ENCODE measurements at places on chromosomes 1 and 21. TPM values are rescaled to one million over a fixed set of nuclear protein-coding genes. Genes with fewer than 3 reads are reported as not detected.

The AMY1B gene
- total RNA-seq: not detected

The KRTAP22-2 gene
- not detected for total RNA-seq

The SHISA4 gene
- 8.3 TPM for total RNA-seq

The KMO gene
- 1.3 TPM for total RNA-seq

The BCL2L15 gene
- 28.0 TPM for total RNA-seq

The GJA9 gene
- not detected for total RNA-seq

The OR10J1 gene
- total RNA-seq: not detected

The C1orf185 gene
- not detected for total RNA-seq

GRCh38 chr21:26614251-26614650 lies 41.2 kb upstream of the CYYR1 start:
- H3K4me3 ChIP-seq: no peak overlapping the region
- no peak overlapping the region for H3K27ac ChIP-seq
- H3K27me3 ChIP-seq: no peaks in the 10 kb centered on the region
- DNase-seq: no peak

- peak overlapping the region; percentile 83 for H3K4me3 ChIP-seq
- H3K4me1 ChIP-seq: peaks cover 36% of the 10 kb centered on the region
- no peak overlapping the region for H3K27ac ChIP-seq
- DNase-seq: peak; percentile 45
Measured at GRCh38 chr1:3858231-3858981, 1.1 kb downstream of the DFFB start.

DNA sequence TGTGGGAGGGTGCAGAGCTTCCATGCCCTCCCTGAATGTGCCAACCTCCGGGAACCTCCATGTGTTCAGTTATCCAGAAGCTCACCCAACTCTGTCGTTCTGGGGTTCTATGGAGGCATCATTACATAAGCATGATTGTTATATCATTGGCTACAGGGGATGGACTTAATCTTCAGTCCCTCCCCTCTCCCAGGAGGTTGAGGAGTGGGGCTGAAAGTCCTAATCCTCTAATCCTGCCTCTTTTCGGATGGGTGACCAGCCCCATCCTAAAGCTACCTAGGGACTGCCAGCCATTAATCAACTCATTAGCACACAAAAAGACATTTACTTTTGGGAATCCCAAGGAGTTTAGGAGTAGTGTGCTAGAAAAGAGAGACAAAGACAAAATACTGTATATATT lies 32.0 kb upstream of the PSEN2 start:
- no peaks in the 10 kb centered on the region for H3K4me1 ChIP-seq
- DNase-seq: no peak
- H3K27ac ChIP-seq: no peak overlapping the region
- H3K27me3 ChIP-seq: no peaks in the 10 kb centered on the region
- no peaks in the 10 kb centered on the region for H3K36me3 ChIP-seq

DNA sequence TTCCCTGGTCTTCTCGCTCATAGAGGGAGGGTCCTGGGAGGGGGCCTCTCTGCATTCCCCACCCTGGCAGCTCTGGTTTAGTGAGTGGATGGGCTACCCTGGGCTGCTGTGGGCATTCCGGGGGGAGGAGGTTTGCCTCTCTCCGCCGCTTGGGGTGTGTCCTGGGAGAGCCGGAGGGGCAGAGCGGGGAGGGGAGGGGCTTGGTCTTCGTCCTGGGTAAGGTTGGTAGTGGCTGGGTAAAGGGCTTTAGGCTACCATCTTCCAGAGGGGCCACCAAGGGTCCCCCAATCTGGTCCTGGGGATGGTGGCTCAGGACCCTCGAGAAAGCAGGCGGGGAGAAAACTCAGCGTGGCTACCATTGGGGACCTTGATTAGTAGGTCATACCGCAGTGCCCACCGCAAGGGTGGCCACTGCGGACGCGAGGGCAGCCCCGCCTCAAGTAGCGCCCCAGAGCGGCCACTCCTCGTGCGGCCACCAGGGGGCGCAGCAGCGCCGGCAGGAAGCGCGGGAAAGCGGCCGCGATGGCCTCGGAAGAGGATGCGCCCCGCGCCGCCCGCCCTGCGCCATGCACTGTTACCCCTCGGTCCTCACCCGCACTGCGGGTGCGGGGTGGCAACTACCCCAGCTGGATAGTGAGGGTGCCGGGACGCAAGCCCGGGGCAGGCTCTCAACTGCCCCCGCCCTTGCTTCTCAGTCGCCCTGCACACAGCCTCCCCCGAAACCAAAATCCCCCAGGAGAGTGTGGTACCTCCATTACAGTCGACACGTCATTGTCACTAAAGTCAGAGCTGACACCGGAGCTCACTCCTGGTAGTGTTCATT lies 44.1 kb upstream of the SLC25A33 start:
- H3K27me3 ChIP-seq: no peaks in the 10 kb centered on the region
- no peak overlapping the region for H3K4me3 ChIP-seq
- H3K4me1 ChIP-seq: peaks cover 16% of the 10 kb centered on the region
- no peak overlapping the region for H3K27ac ChIP-seq
- peak; percentile 37 for DNase-seq
- no peaks in the 10 kb centered on the region for H3K36me3 ChIP-seq

DNA sequence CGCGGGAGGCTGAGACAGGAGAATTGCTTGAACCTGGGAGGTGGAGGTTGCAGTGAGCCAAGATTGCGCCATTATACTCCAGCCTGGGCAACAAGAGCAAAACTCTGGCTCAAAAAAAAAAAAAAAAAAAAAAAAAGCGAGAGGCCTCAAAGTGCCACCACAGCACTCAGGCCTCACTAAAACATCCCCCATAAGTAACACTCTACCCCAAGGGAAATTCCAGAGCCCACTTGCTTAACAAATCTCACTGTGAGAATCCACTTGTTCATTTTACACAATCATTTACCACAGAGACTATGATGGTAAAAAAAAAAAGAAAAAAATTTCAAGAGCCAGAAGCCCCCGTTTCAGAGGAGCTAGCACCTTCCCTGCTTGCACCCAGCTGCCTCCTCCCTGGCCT lies 26.3 kb upstream of the EXOSC10 start:
- peaks cover 50% of the 10 kb centered on the region for H3K36me3 ChIP-seq
- no peaks in the 10 kb centered on the region for H3K4me1 ChIP-seq
- no peak overlapping the region for H3K27ac ChIP-seq
- no peak for DNase-seq

DNA sequence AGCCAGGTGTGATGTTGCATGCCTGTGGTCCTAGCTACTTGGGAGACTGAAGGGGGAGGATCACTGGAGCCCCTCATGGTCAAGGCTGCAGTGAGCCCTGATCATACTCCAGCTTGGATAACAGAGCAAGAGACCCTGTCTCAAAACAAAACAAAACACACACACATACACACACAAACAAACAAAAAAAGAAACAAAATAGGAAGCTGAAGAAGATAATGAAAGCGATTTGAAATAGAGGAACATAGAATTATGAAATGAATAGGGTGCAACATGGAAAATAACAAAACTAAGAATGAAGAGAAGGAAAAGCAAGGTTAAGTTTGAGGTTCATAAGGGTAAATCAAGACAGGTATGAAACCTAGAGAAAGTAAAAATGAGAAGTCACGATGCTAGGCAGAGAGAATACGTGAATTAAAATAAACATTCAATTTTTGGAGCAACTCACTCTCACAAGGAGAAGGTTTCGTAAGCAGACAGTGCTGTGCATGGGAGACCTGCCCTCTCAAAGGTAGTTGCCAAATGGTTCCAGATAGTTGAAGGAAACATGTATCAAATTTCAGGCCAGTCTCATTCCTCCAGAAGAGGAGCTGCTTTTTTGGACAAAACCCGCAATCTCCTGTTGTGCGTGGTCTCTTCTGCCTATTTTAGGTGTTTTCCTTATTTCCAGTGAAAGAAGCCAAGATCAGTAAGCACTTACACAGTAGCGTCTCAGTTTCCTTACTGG lies 3.3 kb downstream of the CD46 start:
- DNase-seq: peak; percentile 29
- no peak overlapping the region for H3K27ac ChIP-seq
- no peaks in the 10 kb centered on the region for H3K36me3 ChIP-seq
- H3K27me3 ChIP-seq: no peaks in the 10 kb centered on the region

GRCh38 chr1:112735752-112736151 lies 20.6 kb upstream of the PPM1J start:
- H3K4me1 ChIP-seq: no peaks in the 10 kb centered on the region
- DNase-seq: no peak
- H3K27ac ChIP-seq: no peak overlapping the region
- H3K27me3 ChIP-seq: no peaks in the 10 kb centered on the region
- H3K36me3 ChIP-seq: no peaks in the 10 kb centered on the region
- H3K4me3 ChIP-seq: no peak overlapping the region

GRCh38 chr1:25922971-25923552 lies 16.8 kb upstream of the STMN1 start:
- H3K27ac ChIP-seq: peak overlapping the region; percentile 56
- peak; percentile 20 for DNase-seq
- H3K4me3 ChIP-seq: peak overlapping the region; percentile 24
- H3K36me3 ChIP-seq: no peaks in the 10 kb centered on the region

- H3K4me1 ChIP-seq: peaks cover 10% of the 10 kb centered on the region
- no peaks in the 10 kb centered on the region for H3K36me3 ChIP-seq
- H3K27ac ChIP-seq: no peak overlapping the region
- peak; percentile 73 for DNase-seq
Measured at GRCh38 chr1:41416552-41417334, 55.5 kb downstream of the FOXO6 start.

DNA sequence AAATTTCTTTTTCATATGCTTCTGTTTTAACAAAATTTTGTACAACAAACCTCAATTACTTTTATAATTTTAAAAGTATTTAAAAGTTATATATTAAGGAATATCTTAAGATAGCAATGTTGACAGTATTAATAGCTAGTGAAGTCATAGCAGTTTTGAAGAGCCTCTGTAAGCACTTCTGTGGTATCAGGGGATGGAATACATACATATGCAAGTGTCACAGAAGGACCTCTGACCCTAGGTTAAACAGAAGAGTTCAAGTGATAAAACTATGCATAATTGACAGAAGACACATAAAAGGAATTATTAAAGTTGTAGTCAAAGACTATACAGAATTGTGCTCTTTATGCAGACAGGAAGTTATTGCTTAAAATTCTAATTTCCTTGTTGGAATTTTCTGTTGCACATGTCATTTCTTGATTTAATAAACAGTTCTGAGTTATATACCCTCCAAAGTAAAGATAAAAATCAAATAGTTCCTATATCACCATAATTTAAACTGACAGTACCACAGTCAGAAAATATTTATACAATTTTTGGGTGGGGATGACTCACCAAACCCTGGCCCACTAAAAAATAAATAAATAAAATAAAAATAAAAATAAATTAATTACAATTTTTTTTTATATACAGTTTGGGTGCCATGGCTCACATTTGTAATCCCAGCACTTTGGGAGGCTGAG lies 27.1 kb downstream of the IPP start:
- no peak overlapping the region for H3K4me3 ChIP-seq
- H3K27ac ChIP-seq: no peak overlapping the region
- H3K27me3 ChIP-seq: no peaks in the 10 kb centered on the region
- peaks cover 6% of the 10 kb centered on the region for H3K36me3 ChIP-seq
- no peak for DNase-seq

- H3K27ac ChIP-seq: no peak overlapping the region
- DNase-seq: no peak
- H3K27me3 ChIP-seq: no peaks in the 10 kb centered on the region
- no peak overlapping the region for H3K4me3 ChIP-seq
Measured at GRCh38 chr1:21298981-21299391, 8.7 kb upstream of the ECE1 start.

- peak; percentile 52 for DNase-seq
- peak overlapping the region; percentile 39 for H3K27ac ChIP-seq
- peaks cover 3% of the 10 kb centered on the region for H3K4me1 ChIP-seq
- H3K27me3 ChIP-seq: no peaks in the 10 kb centered on the region
- H3K36me3 ChIP-seq: no peaks in the 10 kb centered on the region
- no peak overlapping the region for H3K4me3 ChIP-seq
Measured at GRCh38 chr1:17207046-17207445, 2.1 kb downstream of the PADI1 start.

DNA sequence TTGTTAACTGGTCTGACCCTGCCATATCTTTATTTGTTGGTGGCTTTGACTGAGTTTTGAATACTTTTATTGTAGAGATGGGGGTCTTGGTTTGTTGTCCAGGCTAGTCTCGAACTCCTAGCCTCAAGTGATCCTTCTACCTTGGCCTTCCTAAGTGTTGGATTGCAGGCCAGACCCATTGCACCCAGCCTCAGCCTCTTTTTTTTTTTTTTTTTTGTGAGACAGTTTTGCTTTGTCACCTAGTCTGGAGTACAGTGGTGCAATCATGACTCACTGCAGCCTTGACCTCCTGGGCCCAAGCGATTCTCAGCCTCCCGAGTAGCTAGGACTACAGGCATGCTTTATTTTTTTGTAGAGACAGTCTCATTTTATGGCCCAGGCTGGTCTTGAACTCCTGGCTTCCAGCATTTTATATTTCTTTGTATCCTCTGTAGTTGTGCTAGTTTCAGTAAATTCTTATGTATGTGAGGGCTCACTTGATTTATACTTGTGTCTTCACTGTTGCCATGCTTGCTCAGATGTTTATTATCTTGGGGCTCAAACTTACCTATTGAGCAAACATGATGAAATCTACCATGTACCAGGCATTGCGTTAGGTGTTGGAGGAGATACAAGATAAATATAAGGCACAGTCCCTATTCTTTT lies 24.1 kb downstream of the THRAP3 start:
- peak; percentile 81 for DNase-seq
- H3K4me1 ChIP-seq: peaks cover 54% of the 10 kb centered on the region
- H3K27me3 ChIP-seq: no peaks in the 10 kb centered on the region

DNA sequence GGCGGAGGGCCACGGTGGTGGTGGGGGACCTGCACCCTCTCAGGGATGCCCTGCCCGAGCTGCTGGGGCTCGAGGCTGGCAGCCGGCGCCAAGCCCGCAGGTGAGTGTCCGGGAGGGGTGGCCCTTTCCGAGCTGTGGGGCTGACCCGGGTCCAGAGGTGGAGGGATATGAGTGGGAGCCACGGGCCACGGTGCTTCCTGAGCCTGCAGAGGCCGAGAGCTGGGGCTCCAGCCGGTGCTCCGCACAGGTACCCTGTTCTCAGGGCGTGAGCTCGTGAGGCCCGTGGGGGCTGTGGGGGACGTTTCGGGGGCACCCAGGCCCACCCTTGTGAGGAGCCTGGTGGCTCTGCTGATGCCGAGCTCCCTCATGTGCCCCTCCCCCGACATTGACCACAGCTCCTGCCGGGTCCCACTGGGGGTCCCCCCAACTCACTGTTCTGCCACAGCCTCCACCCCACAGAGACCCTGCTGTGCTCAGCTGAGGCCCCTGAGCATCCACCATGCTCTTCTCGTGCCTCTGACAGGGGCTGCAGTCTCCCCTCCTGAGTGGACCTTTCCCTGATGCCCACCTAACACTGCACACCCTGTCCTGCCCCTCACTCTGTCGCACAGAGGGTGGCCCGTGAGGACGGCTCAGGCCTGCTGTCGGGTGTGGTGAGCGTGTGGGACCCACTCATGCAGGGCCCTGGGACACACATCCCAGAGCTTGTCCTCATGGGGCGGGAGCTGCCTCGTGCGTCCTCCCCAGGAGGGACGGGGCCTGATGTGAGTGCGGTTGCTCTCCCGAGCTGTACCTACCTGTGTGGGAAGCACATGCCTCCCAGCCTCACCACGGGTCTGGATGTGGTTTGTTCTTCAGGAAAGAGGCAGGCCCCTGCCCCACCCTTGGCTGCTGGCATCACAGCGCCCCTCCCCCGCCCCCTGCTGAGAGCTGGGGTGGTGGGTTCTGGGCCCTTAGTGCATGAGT lies 27.5 kb downstream of the SLX9 start:
- no peak overlapping the region for H3K4me3 ChIP-seq
- H3K27ac ChIP-seq: no peak overlapping the region
- H3K4me1 ChIP-seq: no peaks in the 10 kb centered on the region
- no peaks in the 10 kb centered on the region for H3K27me3 ChIP-seq
- no peak for DNase-seq

Measured in body of pancreas (tissue), 4 donors.